Activated CD4-positive, alpha-beta T cell treated with anti-CD3 and anti-CD28 coated beads for 1 hour (primary cell): ENCODE measurements at places on chromosomes 2 and 18.

GRCh38 chr2:161159456-161160225 lies 587 bp upstream of the TANK start:
- no peak for DNase-seq

- DNase-seq = no peak
Observed at GRCh38 chr2:95240556-95240955, 33.2 kb downstream of the ZNF892 start.

GRCh38 chr18:62245699-62246098 lies 58.6 kb downstream of the RELCH start:
- no peak for DNase-seq

GRCh38 chr2:47056868-47057686 lies 98.0 kb downstream of the STPG4 start:
- no peak for DNase-seq

- DNase-seq = no peak
Observed at GRCh38 chr2:187215532-187216240, 232.4 kb downstream of the CALCRL start.

GRCh38 chr2:74528600-74529356 lies 728 bp downstream of the AUP1 start:
- no peak for DNase-seq

- DNase-seq = no peak
Observed at GRCh38 chr18:7918701-7919100, 351.6 kb downstream of the PTPRM start.

- DNase-seq = no peak
Observed at GRCh38 chr2:119178776-119179175, 20.2 kb upstream of the C1QL2 start.

DNA sequence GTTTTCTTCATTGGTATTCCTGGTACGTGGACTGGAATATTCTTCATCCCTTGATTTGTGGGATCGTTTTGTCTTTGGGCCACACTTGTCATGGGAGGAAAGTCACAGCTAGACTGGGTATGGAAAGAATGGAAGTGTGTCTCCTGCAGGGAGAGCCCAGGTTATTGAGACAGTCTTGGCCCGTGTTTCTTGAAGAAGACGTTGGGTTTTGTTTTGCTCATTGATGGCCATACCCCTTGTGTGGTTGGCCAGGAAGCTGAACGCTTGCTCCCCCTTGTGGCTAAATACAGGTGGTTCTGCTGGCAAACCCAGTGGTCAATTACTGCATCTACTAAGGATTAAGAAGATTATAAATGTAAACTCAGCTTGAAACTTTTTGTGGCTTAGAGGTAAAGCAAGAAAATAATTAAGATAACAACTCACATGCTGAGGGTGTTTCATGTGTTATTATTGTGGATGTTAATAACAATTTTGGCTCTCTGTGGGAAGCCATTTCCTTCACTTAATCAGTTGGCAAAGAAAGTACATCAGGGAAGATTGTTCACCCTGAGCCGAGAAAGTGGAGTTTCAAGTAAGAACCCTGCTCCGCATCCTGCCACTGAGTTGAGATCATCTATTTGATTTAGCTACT lies 91.8 kb downstream of the NEDD4L start:
- DNase-seq = peak; percentile 13

DNA sequence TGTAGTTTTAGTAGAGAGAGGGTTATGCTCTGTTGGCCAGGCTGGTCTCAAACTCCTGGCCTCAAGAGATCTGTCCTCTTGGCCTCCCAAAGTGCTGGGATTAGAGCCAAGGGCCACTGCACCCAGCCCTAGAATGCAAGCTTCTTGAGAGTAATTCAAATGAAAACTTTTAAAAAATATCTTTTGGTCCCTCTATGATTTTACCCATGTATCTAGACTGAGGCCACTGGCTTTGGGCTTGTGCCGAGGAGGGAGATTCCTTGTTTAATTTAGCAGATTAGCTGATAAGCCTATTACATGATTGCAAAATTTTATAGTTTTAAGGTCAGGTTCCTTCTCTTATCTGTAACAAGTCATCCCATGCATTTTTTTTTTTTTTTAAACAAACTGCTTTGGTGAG lies 59.5 kb upstream of the CCDC195 start:
- DNase-seq = no peak

GRCh38 chr2:647003-647560 lies 30.1 kb downstream of the TMEM18 start:
- DNase-seq = no peak

- no peak for DNase-seq
Observed at GRCh38 chr2:162430323-162430722, 86.4 kb downstream of the GCA start.
